ENCODE measurements at places on chromosomes 5 and 9.

- no peak for DNase-seq
Observed at GRCh38 chr5:140591747-140592372, 27.2 kb downstream of the SLC35A4 start.

GRCh38 chr9:85248514-85249312, 493.0 kb downstream of the AGTPBP1 start:
- no peak for DNase-seq

- no peak for DNase-seq
Observed at GRCh38 chr5:149550594-149551226, 529 bp downstream of the CSNK1A1 start.

- no peak for DNase-seq
Observed at GRCh38 chr5:148816357-148816756, 10.1 kb upstream of the ADRB2 start.
